H9 (cell line): ENCODE measurements at places on chromosomes 5 and 9.

DNA sequence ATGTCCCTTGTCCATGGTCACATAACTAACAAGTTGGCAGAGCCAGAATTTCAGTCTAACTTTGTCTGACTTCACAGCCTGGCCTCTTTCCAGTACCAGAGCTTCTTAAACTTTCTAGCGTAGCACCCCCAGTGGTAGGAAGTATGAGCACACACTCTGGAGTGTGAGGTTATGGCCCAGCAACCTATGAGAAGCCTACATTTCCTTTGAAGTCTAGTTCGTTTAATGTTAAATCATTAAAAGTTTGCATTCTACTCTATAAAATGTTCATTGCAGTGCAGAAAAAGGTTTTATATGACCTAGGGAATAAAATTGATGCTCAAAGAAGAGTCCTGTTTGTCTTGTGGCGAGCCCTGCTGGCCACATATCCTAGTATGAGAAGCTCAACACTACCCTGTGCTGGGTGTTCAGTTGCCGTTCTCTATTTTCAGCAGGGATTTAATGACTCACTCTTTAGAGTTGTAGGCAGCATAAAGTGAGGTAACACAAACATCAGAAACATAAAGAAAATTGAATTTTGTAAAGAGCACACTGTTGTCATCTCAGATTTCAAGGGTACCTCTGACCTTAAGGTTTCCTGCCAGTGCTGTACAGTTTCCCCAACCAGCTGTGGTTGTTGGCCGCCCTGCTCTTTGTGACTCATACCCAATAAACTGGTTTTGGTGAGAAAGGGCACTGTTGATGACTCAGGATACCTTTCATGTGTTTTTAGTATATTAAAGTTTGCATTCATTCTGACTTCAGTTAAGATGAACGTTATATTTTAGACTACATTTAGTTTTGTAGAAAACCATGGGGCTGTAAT, 14.3 kb downstream of the MCCC2 start:
- peak; percentile 49 for DNase-seq

DNA sequence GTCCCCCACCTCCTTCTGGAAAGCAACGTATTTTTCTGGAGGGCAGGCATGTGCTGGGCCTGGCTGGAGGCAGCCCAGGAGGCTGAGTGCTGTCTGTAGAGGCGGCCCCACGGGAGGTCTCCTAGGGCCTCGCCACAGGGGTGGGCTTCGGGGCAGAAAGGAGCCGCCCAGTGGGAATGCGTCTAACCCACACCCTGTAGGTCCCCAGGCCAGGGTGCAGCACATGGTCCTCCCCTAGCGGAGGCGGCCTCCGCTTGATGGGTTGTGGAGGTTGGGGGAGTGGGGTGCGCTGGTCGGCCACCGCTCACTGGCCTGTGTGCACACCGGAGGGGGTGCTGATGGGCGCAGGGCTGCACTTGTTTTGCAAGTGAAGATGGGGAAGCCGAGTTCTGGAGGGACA, 48.3 kb upstream of the UBAC1 start:
- no peak for DNase-seq

- no peak for DNase-seq
These were observed 97.3 kb upstream of the DAB2 start for GRCh38 chr5:39521940-39522590.

DNA sequence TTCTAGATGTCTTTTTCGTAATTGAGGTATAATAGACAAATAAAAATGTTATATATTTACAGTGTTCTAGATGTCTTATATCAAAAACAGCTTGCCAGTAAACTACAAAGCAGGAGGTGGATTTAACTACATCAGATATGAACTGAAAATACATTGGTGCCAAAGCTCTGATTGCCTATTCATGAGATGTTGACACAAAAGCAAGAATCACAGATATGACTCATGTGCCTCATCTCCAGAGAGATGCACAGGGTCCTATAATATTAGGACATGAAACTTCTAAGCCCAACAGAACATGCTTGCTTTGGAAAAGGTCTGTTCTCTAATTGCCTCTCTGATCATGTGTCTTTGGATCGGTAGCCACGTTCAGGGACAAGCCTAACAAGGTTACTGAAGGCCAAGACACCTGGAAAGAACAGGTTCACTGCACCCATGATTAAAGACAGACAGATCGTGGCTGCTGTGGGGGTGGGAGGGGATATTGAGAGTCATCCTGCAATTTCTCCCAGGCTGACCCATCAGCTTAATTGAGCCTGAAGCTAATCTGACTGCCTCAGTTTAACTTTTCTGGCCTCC, 16.8 kb downstream of the ABCA1 start:
- DNase-seq: no peak

DNA sequence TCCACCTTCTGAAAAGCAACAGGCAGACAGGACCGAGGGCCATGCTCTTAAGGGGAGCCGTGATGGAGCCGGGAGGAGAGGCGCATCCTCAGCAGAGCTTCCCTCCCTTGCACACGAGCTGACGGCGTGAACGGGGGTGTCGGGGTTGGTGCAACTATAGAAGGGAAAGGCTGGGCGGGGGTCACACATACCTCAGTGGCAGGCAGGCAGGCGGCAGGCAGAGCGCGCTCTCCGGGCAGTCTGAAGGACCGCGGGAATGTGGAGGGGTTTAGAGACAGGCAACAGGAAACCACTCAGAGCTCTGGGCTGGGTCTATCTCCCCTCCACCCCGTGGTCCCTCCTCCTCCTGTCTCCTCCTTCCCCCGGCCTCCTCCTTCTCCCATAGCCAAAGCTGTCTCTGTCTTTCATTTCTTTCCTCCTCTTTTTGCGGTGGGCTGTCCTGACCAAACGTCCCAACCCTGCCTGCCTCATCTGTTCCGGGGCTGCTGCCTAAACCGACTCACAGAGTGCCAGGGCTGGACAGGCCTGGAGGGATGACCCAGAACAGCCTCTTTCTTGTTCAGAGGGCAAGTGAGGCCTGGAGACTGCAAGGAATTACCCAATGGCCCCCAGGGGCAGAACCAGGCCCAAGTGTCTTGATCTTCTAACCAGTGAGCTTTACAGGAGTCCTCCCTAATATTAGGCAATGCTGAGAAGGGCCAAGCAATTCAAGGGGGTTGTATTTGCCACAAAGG, at the start of gene SPARC:
Gene SPARC, minus strand, starts transcription at position 242 of the 734 bp plus-strand sequence. CDS start 10,727 bp downstream, outside the sequence.
- DNase-seq: peak; percentile 90

GRCh38 chr5:172553903-172554302, 87.2 kb upstream of the NEURL1B start:
- DNase-seq: no peak

- no peak for DNase-seq
These were observed 11.8 kb downstream of the EPB41L4A start for GRCh38 chr5:112407240-112407639.

- DNase-seq: no peak
These were observed 238.2 kb downstream of the CD180 start for GRCh38 chr5:66958201-66958979.
